COLO829 (cell line): ENCODE measurements at places on chromosomes 2 and 18.

DNA sequence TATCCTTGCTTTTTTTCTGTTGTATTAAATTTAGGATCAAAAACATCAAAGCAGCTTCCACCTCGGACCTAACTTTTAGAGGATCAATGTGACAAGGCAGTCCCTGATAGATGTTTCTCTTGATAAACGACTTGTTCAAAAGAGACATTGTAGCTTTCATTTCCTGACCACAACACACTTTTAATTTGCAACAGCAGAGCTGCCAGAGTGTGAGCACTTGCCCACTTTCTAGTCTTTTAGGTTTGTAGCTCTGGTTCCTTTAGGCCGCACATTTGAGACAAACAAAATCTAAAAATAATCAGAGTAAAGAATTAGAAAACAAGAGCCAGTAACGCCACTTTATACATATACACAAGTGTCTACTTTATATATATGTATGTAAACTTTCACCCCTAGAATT lies 3.1 kb downstream of the FIGN start:
- no peak for DNase-seq

GRCh38 chr18:9619990-9620389 lies 5.6 kb upstream of the PPP4R1 start:
- DNase-seq, result no peak

GRCh38 chr2:220504938-220505503 lies 877.6 kb downstream of the SLC4A3 start:
- DNase-seq, result no peak

GRCh38 chr18:13163167-13163927 lies 55.2 kb upstream of the LDLRAD4 start:
- no peak for DNase-seq

DNA sequence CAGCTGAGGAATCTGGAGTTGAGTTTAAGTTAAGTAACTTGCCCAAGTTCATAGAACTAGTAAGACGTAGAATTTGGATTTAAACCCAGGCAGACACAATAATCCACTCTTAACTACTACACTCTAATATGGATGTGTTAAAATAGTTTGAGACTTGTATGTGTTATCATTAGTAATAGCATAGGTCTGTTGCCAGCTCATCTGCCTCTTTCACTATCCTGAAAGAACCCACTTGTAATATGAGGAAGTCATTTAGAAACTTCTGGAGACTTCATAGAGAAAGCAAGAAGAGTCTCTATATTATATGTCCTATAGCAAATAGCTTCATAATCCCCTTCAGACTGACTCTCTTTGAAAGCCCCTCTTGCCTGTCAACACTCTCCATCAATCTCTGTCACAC lies 43.0 kb upstream of the ACADL start:
- no peak for DNase-seq

DNA sequence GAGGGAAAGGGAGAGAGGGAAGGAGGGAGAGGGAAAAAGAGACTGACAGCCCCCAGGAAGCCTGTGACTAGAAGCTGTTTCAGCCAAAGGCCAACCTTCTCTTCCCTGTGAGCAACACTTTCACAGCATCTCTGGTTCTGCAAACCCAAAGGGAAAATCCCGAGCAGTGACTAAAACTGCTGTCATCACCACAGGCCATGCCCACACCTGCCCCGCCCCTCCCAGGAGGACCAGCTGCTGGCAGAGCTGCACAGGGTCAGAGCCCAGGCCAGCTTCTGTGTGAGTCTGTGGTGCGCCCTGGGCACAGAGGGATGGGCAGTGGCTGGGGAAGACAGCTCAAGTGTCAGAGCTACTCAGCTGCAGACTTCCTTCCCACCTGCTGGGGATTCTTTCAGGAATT lies 64.9 kb upstream of the OTOS start:
- DNase-seq, result no peak

GRCh38 chr2:74413001-74413698 lies 8.3 kb downstream of the C2orf81 start:
- no peak for DNase-seq

DNA sequence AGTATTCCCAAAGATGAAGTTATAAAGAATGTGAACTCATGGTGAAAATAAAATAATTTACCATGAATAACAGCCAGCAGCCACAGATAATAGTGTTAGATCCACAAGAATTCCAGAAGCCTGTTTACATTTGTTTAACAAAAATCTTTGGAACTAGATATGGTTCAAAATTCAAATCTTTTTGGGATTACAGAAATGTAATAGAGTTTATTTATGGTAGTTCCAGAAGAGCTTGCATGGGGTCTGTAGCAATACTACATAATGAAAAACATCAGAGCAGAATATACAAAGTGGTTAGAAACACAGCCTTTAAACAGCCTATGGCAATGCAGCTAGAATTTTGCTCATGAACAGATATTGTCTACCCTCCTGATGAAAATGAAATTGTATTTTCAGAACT lies 179.1 kb downstream of the RDH14 start:
- DNase-seq, result no peak

DNA sequence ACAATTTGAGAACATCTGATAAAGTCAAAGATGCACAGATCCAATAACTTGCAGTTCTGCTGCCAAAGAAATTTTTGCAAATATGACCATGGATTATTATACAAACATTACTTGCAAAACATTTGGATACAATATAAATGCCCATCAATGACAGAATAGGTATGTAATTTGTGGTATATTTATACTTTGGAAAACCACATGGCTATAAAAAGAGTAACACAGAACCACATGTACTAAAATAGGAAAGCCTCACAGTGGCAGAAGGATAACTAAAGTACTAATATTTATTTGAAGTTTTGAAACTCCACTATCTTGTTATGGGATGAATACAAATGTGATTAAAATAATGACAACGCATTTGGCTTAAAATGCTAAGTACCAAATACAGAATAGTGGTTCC lies 51.8 kb upstream of the DNAJC10 start:
- DNase-seq, result no peak

GRCh38 chr18:74840492-74841167 lies 243.0 kb downstream of the ZNF407 start:
- DNase-seq, result no peak

DNA sequence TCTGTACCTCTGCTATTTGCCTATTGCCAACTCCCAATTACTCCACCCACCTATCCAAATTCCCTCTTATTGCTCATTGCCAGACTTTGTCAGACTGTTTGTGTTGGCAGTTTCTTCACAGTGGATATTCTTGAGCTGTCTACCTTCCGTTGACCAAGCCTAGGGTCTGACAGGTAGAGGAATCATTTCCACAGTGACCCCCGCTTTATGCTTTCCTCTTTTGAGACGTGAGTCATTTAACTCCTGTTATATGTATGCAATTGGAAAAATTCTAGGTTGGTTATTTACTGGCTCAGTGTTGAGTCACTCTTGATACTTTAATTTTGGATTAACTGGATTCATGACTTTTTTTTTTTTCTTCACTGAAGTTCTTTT lies 187.7 kb downstream of the IRS1 start:
- DNase-seq, result no peak

DNA sequence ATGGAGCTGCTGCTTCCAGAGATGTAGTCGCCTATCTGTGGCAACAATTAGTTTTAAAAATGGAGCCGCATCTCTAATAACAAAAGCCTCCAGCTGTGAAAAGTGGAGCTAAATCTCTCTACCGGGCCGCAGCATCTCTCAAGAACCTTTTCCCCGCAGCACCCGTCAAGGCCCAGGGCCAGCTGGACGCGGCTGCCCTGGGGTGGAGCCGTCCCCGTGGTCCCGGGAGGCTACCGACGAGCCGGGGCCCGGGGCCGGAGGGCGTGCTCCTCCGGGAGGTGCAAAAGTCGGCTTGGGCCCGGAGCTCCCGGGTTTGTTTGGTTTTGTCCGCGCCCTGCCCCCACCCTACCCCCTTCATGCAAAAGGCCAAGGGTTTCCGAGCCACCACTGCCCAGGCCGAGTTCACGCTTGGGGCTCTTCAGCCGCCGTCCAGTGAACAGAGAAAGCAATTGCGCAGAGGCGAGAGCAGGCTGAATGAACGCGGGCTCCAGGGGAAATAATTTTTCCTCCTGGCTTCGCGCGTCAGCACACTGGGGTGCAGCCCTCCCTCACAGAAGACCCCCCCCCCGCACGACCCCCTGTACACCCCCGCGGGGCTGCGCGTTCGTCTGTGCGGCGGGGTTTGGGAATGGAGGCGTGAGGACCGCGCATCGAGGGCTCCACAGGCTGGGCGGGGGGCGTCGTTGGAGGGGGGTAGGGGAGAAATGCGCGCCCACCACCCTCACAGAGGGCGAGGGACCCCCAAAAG lies 557 bp upstream of the GREB1L start:
- no peak for DNase-seq

GRCh38 chr2:164794016-164794415 lies 47.6 kb downstream of the COBLL1 start:
- no peak for DNase-seq

DNA sequence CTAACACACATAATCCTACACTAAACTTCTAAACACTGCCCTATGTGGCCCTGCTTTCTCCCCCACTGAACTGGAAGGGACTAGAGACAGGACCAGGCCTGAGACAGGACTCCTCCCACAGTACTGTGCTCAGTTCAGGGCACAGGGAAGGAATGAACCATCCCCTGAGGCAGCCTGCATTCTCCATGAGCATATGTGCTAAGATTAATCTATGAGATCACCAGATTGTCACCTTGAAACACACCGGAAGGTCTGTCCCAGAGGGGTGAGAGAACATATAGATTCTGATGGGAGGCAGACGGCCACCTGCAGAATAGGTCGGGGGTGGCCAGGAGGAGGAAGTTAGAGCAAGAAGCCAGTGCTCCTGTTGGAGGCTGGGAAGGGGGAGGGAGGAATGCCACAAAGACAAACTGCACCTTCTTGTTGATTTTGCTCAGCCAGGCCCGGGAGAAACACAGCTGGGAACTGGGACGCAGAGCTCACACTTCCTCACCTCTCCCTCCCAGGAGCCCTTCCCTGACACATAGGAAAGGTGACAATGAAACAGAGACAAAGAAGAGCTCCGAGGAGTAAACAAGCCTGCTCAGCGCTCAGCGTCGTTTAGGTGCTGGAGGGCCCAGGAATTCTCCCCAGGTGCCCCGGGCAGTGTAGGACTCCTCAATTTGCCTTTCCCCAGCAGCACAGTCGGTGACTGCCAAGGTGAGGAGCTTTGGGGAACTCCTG lies 52.1 kb downstream of the ZBTB7C start:
- no peak for DNase-seq

- no peak for DNase-seq
Measured at GRCh38 chr2:3641841-3642421, 16.1 kb upstream of the ALLC start.

- DNase-seq, result peak; percentile 3
Measured at GRCh38 chr2:140122001-140122400, 1341.8 kb upstream of the NXPH2 start.

DNA sequence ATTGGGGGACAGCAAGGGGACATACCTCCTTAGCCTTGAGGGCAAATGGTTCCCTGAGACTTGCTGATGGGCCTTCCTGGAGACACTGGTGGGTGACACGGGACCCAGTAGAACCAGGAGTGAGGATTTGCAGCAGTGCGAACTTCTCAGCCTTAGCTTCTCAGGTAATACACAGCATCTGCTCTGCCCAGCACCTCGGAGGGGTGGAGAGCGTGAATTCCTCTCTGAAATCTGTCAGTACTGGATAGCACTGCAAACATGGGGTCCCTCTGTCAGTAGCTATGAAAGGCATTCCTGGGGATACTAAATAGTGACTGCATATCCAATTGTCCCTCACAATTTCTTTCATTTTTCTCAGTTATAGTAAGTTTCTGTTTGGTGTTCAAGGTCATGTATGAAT lies 151.7 kb downstream of the GBX2 start:
- no peak for DNase-seq

DNA sequence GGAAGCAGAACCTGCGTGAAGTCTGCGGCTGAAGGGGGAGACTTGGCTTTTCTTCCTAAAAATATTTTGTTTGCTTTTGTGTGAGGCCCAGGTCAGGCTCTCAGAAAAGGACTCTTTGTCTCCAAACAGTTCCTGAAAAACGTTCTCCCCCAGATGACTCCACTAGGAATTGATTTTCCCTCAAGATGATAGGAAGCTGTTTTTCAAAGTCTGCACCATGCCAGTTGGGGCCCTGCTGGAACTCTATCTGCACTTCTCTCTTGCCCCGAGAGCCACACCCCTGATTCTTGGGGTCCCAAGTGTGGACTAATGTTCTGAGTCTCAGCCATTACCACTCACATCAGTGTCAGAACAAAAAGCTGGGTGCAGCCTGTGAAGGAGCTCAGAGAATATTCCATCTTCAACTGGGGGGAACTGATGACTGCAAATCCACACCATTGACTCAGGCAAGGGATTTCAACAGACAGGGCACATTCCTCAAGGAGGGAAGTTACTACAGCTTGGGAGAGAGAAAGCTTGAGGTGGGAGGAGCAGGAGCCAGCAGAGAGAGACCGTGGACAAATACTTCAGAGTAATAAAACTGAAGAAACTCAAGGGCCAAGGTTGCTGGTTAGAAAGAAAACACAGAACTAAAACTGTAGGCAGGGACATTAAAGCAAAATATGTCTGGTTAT lies 768.3 kb downstream of the RNF144A start:
- no peak for DNase-seq

DNA sequence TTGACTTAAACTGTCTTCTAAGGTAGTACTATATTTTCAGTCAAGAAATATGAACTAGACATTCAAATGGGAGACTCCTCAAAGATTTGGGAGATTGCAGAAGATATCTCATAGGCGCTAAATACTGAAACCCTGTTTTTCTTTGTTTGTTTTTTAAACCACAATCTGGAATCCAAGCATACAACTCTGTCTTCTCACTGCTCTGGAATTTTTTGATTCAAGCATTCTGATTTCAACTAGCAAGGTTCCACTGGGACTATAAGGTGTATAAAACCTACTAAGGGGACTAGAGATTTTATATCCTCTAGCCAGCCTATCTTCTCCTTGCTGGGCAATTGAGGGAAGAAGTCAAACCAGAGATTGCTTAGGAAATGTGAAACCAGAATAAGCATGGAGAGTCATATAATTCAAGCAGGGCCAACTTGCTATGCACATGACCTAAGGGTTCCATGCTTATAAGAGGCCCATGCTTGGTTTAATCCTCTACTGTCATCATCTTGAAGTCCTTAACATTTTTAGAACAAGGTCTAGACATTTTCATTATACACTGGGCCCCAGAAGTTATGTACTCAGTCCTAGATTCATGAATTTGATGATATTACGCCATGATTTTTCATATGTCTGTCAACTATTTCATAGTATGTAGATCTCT lies 405.5 kb downstream of the PARD3B start:
- no peak for DNase-seq

- no peak for DNase-seq
Measured at GRCh38 chr2:236887953-236888793, 197.5 kb upstream of the COPS8 start.
